ENCODE measurements at places on chromosomes 11 and 22.

DNA sequence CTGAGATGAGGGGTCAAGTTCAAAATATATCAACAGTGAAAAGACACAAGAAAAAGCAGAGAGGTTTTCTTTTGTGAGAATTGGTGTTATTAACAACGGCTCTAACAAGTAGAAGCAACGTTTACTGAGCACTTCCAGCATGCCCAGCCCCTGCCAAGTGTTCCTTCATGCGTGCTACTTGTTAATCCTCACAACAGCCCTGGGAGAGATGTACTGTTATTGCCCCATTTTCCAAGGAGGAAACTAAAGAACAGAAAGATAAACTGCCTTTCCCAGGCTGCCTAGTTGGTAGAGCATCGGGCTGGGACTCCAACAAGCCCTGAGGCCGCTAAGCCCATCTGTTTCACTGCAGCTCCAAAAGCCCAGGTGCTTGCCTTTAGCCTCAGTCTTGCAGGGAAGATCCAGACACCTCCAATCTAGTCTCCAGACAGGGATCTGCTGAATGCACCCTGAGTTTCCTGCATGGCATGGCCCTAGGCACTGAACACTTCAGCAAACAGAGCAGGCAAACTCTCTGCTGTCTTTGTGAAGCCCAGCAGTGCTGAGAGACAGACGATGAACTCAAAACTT, 25.5 kb downstream of the SPATA19 start:
- H3K36me3 ChIP-seq: no peaks in the 10 kb centered on the region
- H3K27ac ChIP-seq: no peak overlapping the region
- no peak for DNase-seq
- H3K4me3 ChIP-seq: no peak overlapping the region

DNA sequence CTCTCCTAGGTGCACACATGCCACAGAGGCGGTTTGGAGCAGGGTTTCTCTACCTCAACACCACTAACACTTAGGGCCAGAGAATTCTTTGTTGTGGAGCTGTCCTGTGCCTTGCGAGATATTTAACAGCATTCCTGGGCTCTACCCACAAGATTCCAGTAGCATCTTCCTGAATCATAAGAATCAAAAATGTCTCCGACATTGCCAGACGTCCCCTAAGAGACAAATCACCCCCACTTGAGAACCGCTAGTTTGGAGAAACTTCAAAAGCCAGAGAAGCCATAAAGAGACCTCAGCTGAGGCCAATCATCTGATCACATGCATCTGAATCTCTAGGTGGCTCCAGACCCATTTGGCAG, 16.1 kb downstream of the MFNG start:
- no peak overlapping the region for H3K27ac ChIP-seq
- H3K36me3 ChIP-seq: peaks cover 8% of the 10 kb centered on the region
- H3K27me3 ChIP-seq: no peaks in the 10 kb centered on the region
- H3K4me3 ChIP-seq: no peak overlapping the region

GRCh38 chr11:35978183-35978582, 34.3 kb downstream of the LDLRAD3 start:
- H3K36me3 ChIP-seq: no peaks in the 10 kb centered on the region
- no peaks in the 10 kb centered on the region for H3K4me1 ChIP-seq
- no peak overlapping the region for H3K4me3 ChIP-seq
- H3K27ac ChIP-seq: no peak overlapping the region

- no peak overlapping the region for H3K27ac ChIP-seq
- DNase-seq: no peak
- H3K27me3 ChIP-seq: peaks cover 13% of the 10 kb centered on the region
- no peak overlapping the region for H3K4me3 ChIP-seq
- no peaks in the 10 kb centered on the region for H3K36me3 ChIP-seq
- H3K4me1 ChIP-seq: no peaks in the 10 kb centered on the region
Observed at GRCh38 chr11:121890946-121891515, 225.0 kb downstream of the BLID start.

DNA sequence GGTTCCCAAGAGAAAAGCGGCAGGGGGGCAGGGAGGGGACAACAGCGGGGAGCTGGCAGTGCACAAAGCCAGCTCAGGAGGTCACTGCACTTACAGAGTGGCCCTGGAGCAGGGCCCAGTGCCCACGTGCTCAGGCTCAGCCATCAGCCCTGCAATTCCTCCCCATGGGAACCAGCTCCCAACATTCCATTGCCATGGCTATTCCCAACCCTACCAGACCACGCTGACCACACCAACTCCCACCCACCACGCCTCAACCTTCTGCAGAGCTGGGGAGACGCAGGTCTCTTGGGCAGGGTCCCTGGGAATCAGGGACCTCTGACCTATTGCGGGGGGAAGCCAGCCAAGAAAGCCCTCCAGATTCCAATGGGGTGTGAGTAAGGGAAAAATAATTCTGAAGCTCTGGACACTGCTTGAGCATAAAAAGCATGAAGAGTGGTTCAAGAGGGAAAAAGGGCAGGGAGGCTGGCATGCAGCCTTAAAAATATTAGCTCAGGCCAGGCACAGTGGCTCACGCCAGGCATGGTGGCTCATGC, 38.3 kb upstream of the TFIP11 start:
- no peak overlapping the region for H3K4me3 ChIP-seq
- no peaks in the 10 kb centered on the region for H3K27me3 ChIP-seq
- H3K27ac ChIP-seq: no peak overlapping the region
- H3K4me1 ChIP-seq: no peaks in the 10 kb centered on the region
- no peak for DNase-seq

GRCh38 chr11:117064275-117064674, 34.0 kb downstream of the SIK3 start:
- DNase-seq: no peak
- no peak overlapping the region for H3K27ac ChIP-seq
- H3K36me3 ChIP-seq: no peaks in the 10 kb centered on the region

DNA sequence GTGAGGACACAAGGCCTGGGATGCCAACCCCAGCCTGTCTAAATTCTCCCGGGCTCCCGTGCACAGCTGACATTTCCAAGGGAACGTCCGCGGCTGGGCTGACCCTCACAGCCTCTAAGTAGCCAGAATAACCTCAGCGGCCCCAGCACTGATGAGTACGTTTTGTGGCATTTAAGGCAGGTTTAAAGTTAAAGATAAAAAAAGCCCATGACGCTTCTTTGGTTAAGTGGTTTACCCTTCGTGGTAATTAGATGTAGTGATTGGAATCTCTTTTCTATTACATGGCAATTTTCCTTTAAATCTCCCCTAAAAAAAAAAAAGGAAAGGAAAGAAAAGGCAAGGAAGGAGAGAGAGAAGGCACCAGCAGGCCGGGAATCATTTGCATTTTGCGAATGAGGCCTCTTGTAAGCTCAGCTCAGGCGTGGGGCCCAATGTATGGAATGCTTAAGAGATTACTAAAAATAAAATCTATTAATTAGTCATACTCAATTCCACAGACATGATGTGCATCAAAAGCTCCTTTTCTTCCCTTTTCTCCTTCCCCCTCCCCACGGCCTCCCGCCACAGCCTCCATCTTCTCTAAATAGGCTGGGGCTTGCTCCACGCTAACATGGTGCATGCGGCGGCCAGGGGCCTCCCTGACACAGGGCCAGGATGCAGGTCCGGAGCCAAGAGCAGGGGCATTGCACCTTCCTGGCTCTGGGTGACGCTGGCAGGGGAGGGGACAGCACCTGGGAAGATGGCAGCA, 44.1 kb downstream of the MACROD1 start:
- no peak overlapping the region for H3K4me3 ChIP-seq
- no peak for DNase-seq
- H3K36me3 ChIP-seq: peaks cover 11% of the 10 kb centered on the region
- H3K4me1 ChIP-seq: no peaks in the 10 kb centered on the region
- no peak overlapping the region for H3K27ac ChIP-seq

All from Calu3 (cell line).